ENCODE measurements at places on chromosomes 13 and 19. TPM values are rescaled to one million over a fixed set of nuclear protein-coding genes. Genes with fewer than 3 reads are reported as not detected.

Gene TMEM272
- total RNA-seq = not detected

DNA sequence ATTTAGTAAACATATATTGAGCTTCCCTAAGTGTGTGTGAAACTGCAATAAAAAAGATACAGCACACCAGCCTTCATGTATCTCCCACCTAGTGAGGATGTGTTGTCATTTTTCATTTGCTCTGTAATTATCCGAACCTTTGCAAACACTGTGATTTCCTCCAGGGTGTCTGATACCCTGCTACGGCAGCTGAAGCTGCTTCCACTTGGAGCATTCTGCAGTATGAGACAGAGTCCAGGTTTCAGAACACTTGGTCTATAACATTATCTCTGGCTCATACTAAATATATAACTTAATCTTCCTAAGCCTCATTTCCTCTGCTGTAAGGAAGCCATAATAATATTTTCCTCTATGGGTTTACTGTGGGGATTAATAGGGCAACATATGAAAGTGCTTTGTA lies 1338.1 kb upstream of the SLC10A2 start:
- DNase-seq = no peak

GRCh38 chr19:41401483-41401882 lies 3.9 kb downstream of the BCKDHA start:
- DNase-seq = no peak

DNA sequence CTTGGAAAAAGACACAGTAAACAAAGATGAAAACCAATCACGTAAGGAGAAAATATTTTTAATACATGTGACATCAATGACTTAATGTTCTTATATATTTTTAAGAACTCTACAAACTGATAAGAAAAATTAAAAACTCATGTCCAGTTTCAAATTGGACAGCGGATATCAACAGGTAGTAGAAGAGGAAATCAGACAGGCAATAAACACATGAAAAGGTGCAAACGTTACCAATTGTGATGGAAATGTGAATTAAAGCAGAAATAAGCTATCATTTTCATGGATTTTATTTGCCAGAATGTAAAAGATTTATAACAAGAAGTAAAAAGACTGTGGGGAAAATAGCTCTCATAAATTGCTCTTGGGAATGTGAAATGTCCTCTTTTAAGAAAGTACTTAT lies 382.3 kb downstream of the DLEU7 start:
- no peak for DNase-seq

Gene TJP3
- not detected for total RNA-seq
